ENCODE measurements at places on chromosomes 13 and 19. TPM values are rescaled to one million over a fixed set of nuclear protein-coding genes. Genes with fewer than 3 reads are reported as not detected.

The ALDH16A1 gene
- total RNA-seq = 22.8 TPM

The SHD gene
- total RNA-seq = 2.0 TPM

The LGALS14 gene
- not detected for total RNA-seq

The CYP4F12 gene
- 4.4 TPM for total RNA-seq

The FBXO46 gene
- 31.7 TPM for total RNA-seq

The NOVA2 gene
- 2.5 TPM for total RNA-seq

The TRPC4 gene
- not detected for total RNA-seq

The FAM187B gene
- total RNA-seq = not detected

The FXYD3 gene
- 17.4 TPM for total RNA-seq

The ZNF8 gene
- total RNA-seq = 6.4 TPM

The FGF9 gene
- 1.5 TPM for total RNA-seq

The ZNF665 gene
- total RNA-seq = 0.44 TPM

The CLEC11A gene
- 7.1 TPM for total RNA-seq

The F7 gene
- total RNA-seq = not detected

The MYO16 gene
- total RNA-seq = 0.07 TPM

The ERCC2 gene
- total RNA-seq = 58.9 TPM

The ZNF439 gene
- total RNA-seq = not detected

The CGB2 gene
- 5.0 TPM for total RNA-seq

The PIP5K1C gene
- 26.9 TPM for total RNA-seq

The CLC gene
- not detected for total RNA-seq

The COMMD6 gene
- 108 TPM for total RNA-seq

The CEACAM20 gene
- not detected for total RNA-seq

The UCHL3 gene
- total RNA-seq = 32.4 TPM

The VAV1 gene
- 20.6 TPM for total RNA-seq

The CARD8 gene
- 17.5 TPM for total RNA-seq

The NEK3 gene
- total RNA-seq = 15.7 TPM

The SEMA6B gene
- total RNA-seq = 58.4 TPM

The FPR1 gene
- not detected for total RNA-seq

The TSSK6 gene
- total RNA-seq = 4.1 TPM

The CRYL1 gene
- total RNA-seq = 26.5 TPM

The CASP14 gene
- not detected for total RNA-seq

The FARSA gene
- 129 TPM for total RNA-seq

The GPR183 gene
- total RNA-seq = 0.30 TPM

The ZFR2 gene
- total RNA-seq = 0.34 TPM

The COMP gene
- total RNA-seq = not detected

The ARGLU1 gene
- total RNA-seq = 57.8 TPM

The TNFSF13B gene
- total RNA-seq = 1.3 TPM
